ENCODE measurements at places on chromosomes 6 and 20. TPM values are rescaled to one million over a fixed set of nuclear protein-coding genes. Genes with fewer than 3 reads are reported as not detected.

- DNase-seq = no peak
These were observed 147.9 kb downstream of the HAO1 start for GRCh38 chr20:7792150-7792869.

- no peak for DNase-seq
These were observed 20.5 kb upstream of the PYGB start for GRCh38 chr20:25227317-25227831.

DNA sequence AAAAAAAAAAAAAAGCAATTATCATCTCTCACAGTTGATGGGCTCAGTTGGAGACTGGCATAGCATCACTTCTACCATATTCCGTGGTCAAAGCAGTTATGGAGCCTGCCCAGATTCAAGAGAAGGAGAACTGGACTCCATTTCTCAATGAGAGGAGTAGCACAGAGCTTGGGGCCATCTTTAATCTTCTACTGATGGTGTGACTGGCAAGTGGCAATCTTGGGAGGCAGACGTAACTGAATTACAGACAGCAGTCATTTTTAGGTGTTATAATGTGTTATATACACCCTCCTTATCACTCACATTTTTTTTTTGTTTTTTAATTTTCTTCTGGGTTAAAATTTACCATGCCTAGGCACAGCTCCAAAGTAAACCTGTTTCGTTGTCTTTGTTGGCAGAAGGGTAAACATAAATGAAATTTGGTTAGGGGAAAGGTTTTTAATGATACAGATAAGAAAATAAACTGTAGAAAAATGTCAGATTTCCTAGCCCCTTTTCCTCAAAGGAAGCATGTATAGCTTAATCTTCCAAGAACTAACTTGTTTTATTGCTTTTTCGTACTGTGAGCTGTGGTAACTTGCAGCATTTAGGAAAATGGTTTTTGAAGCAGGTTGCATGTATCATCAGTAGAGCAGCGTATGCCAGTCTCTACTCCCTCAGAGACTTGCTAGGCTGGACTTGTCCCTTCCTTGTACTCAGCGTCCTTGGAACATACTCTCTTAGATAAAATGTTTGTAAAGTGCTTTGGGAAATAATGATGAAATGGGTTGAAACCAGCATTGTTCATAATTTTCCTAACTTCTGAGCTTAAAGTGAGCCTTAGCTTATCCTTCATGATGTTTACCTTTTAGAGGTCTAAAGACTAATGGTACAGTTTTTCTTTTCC lies 25.7 kb downstream of the ZFAND3 start:
- DNase-seq = no peak

DNA sequence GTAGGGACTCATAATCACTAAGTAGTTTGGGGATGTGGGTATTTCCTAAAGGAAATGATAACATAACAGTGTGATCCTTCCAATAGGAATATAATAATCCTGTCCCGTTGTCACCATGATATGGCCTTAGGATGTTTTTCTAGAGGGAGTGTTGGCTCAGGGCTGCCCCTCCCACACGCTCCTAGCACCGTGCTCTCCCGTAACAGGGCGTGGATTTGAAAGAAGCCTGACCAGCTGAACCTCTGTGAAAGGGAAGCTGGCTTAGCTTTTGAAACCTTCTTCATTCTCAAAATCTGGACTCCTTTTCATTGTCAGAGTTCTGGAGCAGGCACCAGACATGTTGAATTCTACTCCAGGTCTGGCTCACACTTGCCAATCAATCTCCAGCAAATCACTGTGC lies 103.4 kb upstream of the SASH1 start:
- DNase-seq = no peak

DNA sequence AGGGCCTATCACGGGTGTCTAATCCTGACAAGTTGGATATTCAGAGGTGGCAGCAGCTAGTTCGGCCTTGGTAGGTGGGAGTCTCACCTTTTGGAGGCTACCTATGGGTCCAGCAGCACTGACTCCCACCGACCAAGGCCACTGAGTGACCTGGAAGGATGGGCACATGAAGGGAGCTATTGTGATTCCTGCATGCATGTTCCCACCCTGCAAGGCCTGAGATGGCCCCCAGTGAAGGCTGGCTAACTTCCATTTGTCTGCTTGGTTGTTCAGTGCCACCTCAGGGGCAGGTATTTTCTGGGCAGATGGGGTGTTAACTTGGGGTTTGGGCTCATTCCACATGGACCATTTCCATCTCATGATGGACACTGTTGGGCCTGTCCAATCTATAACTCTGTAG lies 18.4 kb upstream of the MICA start:
- no peak for DNase-seq

DNA sequence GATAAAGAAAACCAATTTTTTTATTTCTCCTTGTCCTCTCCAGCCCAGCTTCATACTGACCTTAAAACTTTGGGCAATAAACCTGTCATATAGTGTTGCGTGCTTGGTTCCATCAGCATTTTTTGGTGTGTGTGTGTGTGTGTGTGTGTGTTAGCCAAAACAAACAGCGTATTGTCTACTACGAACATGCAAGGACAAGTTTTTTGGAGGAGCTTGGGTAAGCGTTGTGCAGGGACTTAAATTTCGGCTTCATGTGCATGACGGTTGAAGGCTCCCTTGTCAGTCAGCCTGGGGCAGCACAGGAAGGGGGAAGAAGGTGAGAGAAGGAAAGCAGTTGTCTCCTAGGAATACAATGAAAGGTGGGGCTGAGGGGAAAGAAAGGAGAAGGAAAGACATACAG lies 62.0 kb upstream of the PAX1 start:
- no peak for DNase-seq

- no peak for DNase-seq
These were observed 243.9 kb upstream of the TCF21 start for GRCh38 chr6:133644892-133645619.

DNA sequence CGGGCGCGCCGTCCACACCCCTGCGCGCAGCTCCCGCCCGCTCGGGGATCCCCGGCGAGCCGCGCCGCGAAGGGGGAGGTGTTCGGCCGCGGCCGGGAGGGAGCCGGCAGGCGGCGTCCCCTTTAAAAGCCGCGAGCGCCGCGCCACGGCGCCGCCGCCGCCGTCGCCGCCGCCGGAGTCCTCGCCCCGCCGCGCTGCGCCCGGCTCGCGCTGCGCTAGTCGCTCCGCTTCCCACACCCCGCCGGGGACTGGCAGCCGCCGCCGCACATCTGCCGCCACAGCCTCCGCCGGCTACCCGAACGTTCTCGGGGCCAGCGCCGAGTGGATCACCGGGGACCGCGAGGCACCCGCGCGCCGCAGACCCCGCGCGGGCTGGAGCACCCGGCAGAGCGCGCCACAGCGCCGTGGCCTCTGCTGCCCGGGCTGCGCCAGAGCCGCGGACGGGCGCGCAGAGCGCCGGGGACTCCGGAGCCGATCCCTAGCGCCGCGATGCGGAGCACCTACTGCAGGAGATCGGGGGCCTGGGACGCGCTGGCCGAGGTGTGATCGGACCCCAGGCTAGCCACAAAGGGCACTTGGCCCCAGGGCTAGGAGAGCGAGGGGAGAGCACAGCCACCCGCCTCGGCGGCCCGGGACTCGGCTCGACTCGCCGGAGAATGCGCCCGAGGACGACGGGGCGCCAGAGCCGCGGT lies at the start of gene BMP2:
TSS of gene BMP2 (plus strand) at position 151 of the 692 bp plus-strand sequence. CDS start 2,441 bp downstream, outside the sequence.
- no peak for DNase-seq

GRCh38 chr6:64477391-64477790 lies 841.8 kb downstream of the PHF3 start:
- no peak for DNase-seq

GRCh38 chr6:130409418-130410100 lies 43.7 kb downstream of the TMEM200A start:
- DNase-seq = no peak

DNA sequence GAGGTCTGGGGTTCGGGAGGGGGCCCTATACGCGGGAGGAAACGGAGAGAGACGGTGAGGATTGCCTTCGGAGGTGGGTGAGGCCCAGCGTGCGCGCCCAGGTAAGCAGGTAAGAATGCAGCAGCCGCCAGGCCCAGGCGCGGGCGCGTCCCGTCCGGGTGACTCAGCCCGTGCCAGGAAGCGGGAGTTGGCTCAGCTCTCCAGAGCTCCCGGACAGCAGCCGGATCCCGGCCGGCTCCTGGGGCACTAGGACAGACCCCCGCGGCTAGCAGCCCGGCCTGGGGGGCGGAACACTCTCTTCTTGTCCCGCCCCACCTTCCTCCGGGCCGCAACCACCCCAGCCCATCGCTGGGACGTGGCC lies 1.5 kb upstream of the MDFI start:
- no peak for DNase-seq

DNA sequence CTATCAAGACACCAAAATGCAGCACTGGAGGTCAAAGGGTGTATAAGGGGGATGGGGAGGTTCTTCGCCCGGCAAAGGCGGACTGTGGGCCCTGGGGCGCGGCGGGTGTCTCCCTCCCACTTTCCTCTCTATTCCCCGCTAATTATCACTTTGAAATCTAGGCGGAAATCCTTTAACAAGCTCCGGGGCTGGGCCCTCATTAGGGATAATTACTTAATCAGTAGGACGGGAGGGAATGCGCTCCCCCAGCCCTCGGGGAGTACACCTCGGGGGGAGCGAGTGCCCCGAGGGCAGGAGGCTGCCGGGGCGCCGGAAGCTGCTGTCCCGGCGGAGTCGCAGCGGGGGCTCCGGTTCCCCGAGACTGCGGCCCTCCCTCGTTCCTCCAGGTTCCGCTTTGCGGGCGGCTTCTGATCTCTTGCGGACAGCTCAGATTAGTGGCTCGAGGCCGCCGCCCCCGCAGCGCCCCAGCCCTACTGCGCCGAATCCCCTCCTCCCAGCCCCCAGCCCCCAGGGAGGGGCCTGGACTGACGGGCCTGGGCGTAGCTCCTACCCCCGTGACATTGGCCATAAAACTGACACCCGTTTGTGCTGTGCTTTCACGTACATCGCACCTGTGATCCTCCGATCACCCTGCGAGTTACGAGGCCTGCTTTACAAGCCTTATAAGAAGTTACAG lies 14.7 kb downstream of the MUCL3 start:
- DNase-seq = no peak

GRCh38 chr6:113976806-113977205 lies 5.9 kb upstream of the HDAC2 start:
- DNase-seq = no peak

The ULBP3 gene
- 11.0 TPM for total RNA-seq

The LRP11 gene
- total RNA-seq = 16.8 TPM

The PDYN gene
- not detected for total RNA-seq

The ADRM1 gene
- total RNA-seq = 197 TPM

The MAK gene
- total RNA-seq = not detected
